ENCODE measurements at places on chromosomes 5 and 9.

- DNase-seq = no peak
Observed at GRCh38 chr5:43152946-43153345, 32.2 kb downstream of the ZNF131 start.

DNA sequence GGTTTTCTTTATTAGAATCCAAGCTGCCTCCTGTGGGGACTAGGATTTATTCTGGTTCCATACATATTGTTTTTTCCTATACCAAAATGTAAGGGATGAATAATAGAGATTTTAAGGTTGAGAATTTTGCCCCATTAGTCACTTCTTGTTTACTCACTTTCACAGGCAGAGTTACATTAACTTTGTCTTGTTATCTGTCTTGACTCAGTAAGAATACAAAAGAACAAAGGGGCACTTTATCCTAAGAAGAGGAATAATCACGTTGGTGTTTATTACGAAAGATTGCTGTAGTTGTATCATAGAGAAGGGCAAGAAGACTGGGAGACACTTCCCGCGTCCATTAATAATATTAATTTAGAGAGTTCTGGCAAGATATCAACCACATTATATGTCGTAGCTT is 599.7 kb upstream of the FTMT start:
- DNase-seq = no peak

- no peak for DNase-seq
Observed at GRCh38 chr5:150253416-150254208, 36.0 kb downstream of the CAMK2A start.

DNA sequence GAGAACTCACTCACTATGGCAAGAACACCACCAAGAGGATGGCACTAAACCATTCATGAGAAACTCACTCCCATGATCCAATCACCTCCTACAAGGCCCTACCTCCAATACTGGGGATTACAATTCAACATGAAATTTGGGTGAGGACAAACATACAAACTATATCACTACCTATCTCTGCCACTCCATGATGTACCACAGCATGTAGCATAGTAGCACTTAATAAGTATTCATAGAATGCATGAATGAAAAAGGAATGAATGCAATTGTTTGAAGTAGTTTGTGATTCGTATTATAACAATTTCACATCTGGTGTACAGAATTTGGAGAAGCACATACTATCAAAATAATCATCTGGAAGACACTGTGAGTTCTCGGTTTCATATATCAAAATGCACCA is 27.9 kb upstream of the SLC24A2 start:
- DNase-seq = no peak

DNA sequence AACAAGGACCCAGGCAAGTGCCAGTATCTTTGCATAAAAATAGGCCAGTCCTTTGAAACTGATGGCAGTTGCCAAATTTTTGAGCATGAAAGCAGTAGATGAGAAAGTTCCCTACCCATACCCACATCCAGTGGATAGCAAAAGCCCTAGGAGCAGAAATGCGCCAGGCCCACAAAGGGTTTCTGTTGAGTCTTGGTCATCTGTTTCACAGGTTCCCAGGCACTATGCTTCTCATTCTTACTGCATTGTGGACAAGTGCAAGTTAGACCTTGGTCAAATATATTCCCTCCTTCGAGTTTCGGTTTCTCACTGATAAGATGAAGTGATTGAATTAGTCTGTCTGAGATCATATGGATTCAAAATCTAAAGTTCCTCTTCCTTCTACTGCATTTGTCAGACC is 152.3 kb downstream of the NR3C1 start:
- DNase-seq = no peak

GRCh38 chr9:114126247-114127060 is 27.4 kb upstream of the KIF12 start:
- DNase-seq = no peak

DNA sequence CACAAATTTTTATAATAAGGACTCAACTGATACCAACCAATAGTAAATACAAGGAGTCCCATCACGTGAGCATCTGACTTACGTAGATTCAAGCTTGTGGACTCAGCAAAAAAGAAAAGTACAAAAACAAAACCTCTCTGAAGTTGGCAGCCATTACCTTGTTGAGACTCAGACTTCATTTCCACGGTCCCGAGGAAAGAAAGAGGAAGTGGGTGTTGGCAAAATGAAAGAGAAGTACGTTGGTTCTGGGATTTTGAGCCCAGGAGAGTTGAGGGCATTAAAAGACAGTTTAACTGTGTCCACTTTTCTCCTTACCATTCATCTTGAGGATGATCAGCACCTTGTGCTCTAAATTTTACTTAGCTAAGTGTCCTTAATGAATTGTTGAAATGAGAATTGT is 26.7 kb downstream of the NCBP1 start:
- no peak for DNase-seq

GRCh38 chr9:112433499-112434392 is 52.9 kb upstream of the KIAA1958 start:
- DNase-seq = no peak

- DNase-seq = no peak
Observed at GRCh38 chr5:95262933-95263660, 21.8 kb downstream of the MCTP1 start.

DNA sequence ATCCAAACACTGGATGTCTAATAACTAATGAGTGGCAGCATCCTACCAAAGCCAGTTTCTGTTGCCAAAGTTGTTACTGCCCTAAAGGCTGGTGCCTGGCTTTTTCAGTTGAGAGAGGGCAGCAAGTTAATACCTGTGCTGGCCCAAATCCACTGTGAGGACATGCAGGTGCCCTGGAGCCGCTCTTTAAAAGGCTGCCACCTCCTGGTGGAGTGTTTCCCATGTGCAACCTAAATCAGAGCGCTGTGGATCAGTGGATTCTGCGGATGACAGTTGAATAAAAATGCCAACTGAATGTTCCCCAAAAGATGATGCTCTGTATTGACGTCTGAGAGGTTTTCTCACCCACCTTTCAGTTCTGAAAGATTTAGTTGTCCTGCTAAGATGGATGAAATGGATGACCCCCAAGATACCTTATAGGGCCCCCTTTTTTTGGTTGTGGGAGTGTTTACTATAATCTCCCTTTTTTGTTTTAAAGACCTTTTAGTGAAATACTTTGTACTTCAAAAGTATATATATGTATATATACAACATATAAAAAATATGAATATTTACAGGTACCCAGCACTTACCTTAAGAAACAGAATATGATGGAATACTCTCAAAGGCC is 146.4 kb downstream of the EGFLAM start:
- no peak for DNase-seq

DNA sequence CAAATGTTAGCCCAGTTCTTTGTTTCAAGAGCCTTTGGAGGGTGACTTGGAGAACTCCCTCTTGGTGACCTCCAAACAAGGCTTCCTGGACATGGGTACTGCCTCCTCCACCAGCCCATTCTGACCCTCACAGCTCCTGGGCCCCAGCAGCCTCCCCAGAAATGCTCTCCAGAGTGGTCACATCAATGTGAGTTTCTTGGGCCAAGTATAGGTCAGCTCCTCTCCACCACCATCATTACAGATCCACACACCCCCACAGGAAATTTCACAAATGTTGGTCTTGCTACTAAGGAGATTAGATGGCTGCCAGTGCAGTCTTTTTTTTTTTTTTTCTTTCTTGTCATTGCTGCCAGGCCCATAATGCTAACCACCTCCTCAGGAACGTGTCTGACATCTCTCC is 410.7 kb downstream of the DTWD2 start:
- DNase-seq = no peak

- DNase-seq = no peak
Observed at GRCh38 chr9:124496075-124496449, 11.1 kb downstream of the NR5A1 start.

DNA sequence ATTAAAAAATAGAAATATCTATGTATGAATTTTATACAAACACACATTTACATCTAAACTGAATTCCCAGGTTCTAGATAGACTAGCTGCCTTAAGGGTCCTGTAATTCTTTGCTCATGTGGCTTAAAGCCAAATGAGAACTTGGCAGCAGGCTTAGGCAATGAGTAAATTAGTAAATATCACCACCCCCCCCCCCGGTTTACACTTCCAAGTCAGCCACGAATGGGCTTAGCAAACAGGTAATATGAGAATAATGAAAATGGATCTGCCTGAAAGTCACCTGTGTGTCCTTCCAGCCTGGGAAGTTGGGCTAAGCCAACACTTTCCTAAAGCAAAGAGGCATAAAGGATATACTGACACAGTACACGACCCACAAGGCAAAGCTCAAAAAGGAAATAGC is 108.6 kb downstream of the KLHL3 start:
- no peak for DNase-seq

GRCh38 chr5:122022966-122023365 is 55.1 kb downstream of the LOX start:
- no peak for DNase-seq

DNA sequence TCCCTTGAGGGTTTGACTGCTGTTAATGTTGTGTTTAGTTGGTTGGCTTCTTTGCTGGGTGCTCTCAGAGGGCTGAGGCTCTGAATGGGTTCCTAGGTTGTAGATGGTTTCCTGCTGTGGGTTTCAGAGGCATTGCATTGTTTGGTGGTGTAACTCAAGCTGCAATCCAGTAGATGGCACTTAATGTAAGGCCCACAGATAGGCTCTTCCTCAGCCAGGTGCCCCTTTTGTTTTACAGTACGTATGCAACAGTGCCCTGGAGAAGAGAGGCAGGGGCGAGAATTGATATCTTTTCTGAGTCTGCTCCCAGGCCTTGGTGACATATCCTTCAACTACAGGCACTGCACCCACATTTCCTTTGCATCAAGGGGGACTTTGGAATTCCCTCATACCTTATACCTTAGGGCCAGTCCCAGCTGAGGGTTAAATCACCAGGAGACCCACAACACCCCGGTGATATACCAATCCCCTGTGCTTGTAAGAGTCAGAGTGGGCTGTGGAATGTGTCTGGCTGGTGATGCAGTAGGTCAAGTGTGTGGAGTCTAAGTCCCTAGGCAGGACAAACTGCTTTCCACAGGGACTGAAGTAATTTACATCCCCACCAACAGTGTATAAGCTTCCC is 7.0 kb upstream of the UGT3A2 start:
- no peak for DNase-seq

DNA sequence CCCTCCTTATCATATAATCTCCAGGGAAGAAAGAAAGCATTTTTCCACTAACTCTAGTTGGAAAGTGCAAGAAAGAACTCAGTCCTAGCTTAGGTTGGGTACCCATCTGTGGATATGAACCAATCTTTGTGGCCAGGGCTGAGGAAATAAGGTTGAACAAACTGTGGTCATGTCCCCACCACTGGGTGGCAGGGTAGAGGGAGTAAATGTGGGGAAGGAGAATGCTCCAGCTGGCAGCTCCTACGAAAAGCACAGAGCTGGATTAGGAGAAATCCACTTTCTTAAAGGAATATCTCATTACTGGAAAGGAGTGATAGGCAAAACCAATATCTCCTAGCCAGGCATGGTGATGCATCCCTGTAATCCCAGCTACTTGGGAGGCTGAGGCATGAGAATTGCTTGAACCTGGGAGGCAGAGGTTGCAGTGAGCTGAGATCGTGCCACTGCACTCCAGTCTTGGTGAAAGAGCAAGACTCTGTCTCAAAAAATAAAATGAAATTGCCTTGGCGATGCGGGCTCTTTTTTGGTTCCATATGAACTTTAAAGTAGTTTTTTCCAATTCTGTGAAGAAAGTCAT is 175.1 kb downstream of the CCDC192 start:
- DNase-seq = no peak

GRCh38 chr9:77800924-77801551 is 152.9 kb upstream of the GNA14 start:
- no peak for DNase-seq
